Iris pigment epithelial cell (primary cell): ENCODE measurements at places on chromosomes 5 and 9.

GRCh38 chr5:149228618-149229297, 42.9 kb upstream of the AFAP1L1 start:
- DNase-seq = peak; percentile 90

DNA sequence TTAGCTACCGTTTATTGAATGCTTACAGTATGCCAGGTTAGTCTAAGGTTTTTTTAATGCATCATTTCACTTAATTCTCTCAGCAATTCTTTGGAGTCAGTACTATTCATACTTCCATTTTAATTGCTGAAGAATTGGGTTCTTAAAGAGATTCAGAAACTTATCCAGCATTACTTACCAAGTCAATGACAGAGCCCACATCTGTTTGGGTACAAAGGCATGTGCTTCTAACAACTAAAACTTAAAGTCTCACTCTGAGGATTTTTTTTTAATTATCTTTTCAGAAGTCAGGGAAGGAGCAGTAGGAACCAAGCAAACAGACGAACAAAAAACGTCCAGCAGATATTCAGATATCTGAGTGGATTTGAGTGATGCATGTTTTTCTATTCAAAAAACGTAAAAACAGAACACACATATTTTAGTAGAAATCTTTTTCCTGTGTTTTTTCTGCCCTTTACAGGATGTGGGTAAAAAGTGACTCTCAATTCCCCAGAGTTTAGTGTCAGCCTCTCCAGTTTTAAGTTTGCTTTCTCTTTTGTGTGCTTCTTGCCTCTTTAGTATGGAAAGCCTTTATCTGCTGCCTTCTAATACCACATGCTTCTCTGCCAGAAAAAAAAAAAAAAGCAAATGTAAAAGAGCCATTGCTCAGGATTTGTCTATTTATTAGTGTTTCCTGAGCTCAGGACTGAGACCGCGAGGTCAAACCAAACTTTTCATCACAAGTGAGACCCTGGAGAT, 118.0 kb downstream of the PRKACG start:
- DNase-seq = no peak

- DNase-seq = peak; percentile 10
These were observed 94.0 kb downstream of the COL23A1 start for GRCh38 chr5:178496214-178496613.

GRCh38 chr9:103802068-103802467, 292.0 kb upstream of the SMC2 start:
- peak; percentile 93 for DNase-seq

DNA sequence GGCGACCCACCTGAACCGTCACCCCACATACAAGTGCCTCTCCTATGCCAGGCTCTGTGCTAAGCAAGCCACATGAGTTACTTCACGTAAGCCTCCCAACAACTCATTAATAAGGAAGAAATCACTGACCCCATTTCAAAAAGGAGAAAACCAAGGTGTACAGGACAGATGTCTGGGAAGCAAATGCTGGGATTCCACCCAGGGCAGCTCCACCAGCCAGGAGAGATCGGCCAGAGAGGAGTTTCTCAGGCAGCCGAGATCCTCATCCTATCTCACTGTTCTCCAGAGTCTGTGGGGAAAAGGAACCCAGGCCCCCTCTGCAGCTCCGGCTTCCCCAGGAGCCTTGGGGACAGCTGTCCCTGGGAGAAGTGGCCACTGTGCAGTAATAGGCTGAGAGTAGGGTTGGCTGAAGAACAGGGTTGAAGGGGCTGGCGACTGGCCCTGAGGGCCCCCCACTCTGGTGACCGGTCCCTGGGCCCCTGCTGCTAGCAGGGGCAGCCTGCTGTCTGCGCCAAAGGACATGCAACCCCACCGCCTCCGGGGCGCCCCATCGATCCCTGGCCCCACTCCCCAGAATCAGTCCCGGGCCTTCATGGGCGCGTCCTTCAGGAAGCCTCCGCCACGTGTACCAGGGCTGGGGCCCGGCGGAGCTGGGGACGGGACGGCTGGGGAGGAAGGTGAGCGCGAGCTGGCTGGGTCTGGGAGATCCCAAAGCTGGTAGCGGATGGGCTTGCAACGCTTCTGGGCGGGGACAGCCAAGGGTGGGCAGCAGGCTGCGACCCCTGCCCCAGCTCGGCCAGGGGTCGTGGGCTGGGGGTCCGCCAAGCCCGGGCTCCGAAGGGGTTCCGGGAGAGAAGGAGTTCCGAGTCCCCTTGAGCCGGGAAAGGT, 44.1 kb upstream of the STXBP1 start:
- no peak for DNase-seq

DNA sequence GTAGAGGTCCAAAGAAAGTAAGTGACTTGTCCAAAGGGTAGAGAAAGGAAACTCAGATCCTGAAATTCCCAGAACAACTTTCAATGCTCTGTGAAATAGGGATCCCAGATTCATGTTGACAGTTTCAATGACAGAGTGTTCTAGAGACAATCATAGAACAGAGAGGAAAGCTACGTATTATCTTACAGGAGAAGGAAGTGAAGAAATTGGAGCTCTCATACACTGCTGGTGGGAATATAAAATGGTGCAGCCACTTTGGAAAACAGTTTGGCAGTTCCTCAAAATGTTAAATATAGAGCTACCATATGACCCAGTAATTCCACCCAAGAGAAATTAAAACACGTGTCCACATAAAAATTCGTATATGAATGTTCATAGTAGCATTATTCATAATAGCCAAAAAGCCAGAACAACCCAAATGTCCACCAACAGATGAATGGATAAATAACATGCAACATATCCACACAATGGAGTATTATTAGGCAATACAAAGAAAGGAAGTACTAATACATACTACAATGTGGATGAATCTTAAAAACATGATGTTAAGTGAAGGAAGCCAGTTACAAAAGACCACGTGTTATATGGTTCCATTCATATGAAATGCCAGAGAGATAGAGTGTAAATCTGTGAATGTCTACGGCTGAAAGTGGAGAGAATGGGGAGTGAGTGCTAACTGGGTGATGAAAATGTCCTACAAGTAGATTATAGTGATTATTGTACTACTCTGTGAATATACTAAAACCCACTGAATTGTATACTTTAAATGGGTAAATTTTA, 197.1 kb downstream of the NTRK2 start:
- DNase-seq = no peak

GRCh38 chr5:32707418-32707997, 3.6 kb upstream of the NPR3 start:
- DNase-seq = peak; percentile 45

DNA sequence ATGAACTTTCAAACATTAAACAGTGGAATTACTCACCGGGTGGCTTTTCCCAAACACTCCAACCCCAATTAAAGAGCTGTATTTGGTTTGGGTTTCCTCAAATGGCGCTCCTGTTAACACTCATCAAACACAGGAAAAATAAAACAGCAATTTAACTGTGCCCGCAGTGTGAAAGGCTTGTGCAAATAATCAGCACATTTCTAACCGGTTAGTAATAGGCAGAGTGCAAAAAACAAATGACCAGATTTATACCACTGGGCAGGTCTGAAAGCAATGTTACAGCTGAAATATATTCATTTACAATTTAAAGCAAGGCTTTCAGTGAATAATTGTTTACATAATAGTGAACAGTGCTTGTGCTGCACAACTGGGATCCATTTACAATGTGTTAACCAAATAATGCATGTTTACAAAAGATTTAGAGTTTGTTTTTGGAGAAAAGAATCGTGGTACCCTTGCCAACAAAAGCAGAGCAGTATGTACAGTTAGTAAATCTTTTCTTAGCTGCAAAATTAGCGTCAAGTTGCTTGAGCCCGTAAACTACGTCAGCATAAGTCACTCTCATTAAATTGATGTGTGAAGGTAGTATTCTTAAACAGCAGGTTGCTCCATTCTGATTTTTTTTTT, 662.9 kb upstream of the ZNF608 start:
- DNase-seq = peak; percentile 32

- DNase-seq = no peak
These were observed 108.2 kb downstream of the ST8SIA4 start for GRCh38 chr5:100794844-100795243.

GRCh38 chr9:126112135-126112720, 214.4 kb upstream of the MVB12B start:
- no peak for DNase-seq

- DNase-seq = peak; percentile 62
These were observed 308.1 kb upstream of the TLE4 start for GRCh38 chr9:79263628-79264027.

DNA sequence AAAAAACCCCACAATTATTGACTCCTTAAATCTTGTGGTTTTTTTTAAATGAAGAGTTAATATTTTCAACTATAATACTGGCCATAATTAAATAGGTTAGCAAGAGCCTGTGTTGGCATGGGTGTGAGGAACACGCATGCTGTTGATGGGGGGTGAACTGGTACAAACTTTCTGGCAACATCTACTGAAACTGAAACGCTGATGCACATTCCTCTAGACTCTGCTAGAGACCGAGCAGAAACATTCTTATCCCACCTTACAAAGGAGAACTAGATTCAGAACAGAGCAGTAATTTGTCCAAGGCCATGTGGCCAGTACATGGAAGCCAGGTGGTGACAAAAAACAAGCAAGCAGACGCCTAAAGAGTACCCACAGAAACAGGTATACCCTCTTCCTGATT, 2.4 kb downstream of the BICD2 start:
- no peak for DNase-seq

GRCh38 chr9:138049779-138050471, 172.3 kb downstream of the CACNA1B start:
- no peak for DNase-seq

- DNase-seq = peak; percentile 45
These were observed 118.7 kb downstream of the NDUFS4 start for GRCh38 chr5:53678981-53679660.

- DNase-seq = no peak
These were observed 12.7 kb downstream of the GNPDA1 start for GRCh38 chr5:142000173-142000572.

DNA sequence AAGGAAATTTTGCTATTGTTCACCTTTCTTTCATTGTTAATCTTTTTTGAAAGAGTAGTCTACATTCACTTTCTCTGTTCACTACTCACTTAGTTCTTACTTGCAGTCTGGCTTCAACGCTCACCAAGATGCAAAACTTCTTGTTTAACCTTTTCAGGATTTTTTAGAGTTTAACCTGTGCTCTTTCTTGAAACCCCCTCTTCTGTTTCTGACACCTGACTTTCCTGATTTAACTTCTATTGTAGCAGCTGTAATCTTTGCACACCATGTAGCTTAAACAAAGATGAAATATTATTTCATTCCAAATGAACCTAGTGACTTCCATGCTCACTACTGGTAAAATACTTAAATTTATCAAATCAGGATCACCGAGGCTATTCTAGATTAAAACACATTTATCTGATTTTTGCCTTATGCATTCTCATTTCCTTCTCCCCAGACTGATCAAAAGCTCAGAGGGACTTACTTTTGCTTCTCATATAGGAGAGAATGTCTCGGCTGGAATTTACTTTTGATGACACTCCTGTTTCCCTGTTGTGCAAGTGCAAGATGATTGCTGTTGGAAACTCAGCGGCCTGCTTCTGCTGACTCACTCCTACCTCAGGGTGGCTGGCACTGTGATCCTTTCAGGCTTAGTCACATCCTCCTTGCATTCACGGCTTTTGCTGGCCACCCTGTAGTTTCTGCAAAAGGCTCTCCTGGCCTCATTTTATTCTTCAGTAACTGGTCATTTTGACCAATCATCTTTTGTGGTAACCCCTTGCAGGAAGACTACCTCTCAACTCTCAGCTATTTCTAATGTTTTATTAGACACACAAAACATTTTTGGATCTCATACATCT, 109.3 kb upstream of the IFNE start:
- peak; percentile 100 for DNase-seq

DNA sequence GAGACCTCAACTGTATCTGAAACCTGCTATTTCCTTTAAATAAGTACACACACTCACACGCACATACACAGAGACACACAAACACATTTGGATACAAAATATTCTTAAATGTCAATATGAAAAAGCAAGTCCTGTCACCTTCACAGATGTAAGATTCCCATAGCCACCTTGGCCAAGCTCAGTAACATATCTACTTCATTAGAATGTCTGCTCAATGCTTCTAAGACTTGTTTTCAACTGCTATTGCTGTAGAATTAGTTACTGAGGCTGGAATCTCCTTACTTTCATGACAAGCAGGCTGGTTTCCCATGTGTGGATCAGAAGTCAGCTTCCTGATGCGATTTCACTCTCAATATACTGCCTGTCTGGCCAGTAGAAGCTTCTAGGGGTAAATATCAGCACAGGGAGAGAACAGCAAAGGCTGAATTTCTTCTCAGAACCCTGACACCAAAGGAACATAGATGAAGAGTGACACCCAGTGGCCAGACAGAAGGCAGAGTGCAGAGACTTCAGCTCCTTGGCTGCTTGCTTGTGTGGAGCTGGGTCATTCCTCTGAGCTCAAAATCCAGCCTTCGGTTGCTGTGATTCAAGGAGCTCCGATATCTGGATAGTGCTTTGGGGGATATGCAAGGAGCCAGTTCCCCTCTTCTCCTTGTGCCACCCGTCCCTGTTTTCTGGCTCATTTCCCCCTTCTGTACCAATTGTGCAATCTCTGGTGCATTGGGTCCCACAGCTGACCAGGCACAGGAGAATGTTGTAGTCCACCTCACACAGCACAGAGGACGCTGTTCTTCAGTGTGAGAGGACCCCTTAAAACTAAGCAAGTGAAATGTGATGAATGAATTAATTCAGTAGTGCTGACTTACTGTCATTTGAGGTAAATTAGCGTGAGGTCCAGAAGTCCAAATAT, 26.6 kb upstream of the ABLIM3 start:
- peak; percentile 85 for DNase-seq

DNA sequence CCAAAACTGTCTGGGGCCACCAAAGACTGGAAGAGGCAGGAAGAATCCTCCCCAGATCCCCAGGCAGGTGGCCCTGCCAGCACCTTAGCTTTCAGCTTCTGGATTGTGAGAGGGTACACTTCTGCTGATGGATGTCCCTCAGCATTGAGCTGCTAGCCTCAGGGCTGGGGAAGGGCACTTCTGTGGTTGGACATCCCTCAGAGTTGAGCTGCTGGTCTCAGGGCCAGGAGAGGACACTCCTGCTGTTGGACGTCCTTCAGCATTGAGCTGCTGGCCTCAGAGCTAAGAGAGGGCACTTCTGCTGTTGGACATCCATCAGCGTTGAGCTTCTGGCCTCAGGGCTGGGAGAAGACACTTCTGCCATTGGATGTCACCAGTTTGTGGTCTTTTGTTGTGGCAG, 83.8 kb upstream of the FCN1 start:
- no peak for DNase-seq

DNA sequence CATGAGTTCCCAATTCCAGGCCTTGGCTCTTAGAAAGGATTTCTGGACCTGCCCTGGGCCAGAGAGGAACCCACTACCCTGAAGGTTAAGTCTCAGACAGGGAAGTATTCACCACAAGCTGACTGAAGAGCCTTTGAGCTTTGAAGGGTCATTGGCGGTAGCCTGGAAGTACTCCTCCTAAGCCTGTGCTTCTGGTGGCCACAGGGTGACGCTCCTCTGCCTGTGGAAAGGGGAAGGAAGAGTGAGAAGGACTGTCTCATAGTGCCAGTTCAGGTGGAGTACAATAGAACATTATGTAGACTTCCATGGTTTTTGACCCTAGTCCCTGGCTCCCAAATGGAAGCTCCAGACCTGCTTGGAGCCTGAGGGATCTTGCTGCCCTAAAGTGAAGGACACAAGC, 1233.2 kb upstream of the CDH6 start:
- no peak for DNase-seq
